Activated naive CD8-positive, alpha-beta T cell treated with anti-CD3 and anti-CD28 coated beads for 36 hours (primary cell): ENCODE measurements at places on chromosomes 3 and 15. TPM values are rescaled to one million over a fixed set of nuclear protein-coding genes. Genes with fewer than 3 reads are reported as not detected.

DNA sequence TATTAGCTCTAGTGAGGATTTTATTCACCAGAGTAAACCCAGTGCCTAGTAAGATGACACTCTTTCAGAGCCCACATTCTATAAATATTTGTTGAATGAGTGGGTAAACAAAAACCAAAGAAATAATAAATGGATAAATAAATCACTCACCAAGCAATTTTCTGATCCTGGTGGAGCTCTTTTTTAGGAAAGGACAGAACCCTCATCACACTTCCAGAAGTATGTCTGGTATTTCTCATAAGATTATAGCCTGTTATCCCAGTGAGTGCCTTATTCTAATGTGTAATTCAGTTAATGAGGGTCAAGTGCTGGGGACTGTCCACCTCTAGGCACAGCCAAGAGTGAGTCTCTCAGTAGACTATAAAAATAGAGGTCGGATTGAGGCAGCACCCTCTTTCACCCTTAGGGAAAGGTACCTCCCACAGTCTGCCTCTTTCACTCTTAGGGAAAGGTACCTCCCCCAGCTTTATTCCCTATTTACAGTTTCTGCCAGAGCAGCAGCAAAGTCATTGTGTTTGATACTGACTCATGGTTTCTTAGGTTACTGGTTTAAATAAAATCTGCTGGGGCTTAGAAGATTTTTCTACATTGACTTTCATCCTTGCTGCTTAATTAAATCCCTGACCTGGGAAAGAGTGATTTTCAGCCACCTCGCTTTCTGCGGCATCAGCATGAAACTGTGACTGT, 145.0 kb downstream of the STAC start:
- no peak overlapping the region for H3K27ac ChIP-seq
- H3K27me3 ChIP-seq, result no peaks in the 10 kb centered on the region
- no peak for DNase-seq

DNA sequence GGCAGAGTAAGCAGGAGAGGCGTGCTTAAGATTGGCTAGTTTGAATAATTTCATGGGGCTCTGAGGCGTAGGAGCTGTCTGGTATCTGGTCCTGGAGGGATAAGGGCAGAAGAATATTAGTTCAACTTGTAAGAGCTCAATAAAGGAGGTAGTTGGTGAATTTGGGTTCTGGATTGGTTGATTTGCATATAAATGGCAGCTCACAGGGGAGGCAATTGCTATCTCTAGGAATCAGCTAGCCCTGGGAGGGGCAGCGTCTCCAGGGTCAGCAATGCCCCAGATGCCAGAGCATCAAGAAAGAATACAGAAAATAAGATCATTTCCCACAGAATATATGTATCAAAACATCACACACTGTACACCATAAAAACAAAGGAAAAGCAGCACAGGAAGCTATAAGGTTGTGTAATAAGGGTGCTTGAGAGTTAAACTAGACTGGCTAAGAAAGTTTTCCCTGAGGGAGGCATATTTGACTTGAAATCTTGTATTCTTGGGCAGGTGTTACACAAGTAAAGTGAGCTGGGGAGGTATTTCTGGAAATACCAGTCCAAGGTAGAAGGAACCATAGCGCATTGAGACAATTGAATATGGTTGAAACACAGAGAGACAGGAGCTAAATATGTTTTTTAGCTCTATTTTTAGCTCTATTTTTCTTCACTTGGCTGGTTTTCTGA, 6.1 kb downstream of the MOBP start:
- H3K36me3 ChIP-seq, result no peaks in the 10 kb centered on the region
- H3K4me3 ChIP-seq, result no peak overlapping the region
- H3K27ac ChIP-seq, result no peak overlapping the region
- DNase-seq, result no peak

DNA sequence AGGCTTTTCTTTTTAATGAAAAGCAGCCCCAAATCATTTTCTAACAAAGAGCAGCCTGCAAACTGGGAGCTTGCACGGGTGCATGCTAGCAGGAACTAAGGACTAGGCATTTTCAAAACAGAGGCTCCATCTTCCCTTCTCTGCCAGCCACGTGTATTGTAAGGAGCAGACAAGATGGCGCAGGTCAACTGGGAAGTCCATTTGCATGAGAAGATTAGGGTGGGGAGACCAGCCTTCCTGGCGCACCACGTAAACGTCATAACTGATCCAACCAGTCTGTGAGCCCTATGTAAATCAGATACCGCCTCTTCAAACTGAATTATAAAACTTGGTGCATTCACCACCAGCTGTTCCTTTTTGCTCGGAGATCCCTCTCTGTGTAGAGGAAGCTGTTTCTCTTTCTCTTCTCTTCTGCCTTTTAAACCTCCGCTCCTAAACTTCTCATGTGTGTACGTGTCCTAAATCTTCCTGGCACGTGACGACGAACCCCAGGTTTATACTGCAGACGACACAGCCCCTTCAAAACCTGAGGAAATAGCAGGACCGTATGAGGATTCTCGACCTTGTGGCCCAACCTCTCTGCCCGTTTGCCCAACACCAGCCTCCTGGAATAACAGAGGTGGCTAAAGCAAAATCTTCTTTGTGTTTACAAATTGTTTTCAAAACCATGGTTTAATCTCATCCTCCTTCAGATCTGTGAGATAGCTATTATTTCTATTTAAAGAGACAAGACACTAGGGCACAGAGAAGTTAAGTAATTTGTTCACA, 26.4 kb upstream of the SLC30A4 start:
- H3K4me1 ChIP-seq, result no peaks in the 10 kb centered on the region
- peaks cover 7% of the 10 kb centered on the region for H3K27me3 ChIP-seq
- no peaks in the 10 kb centered on the region for H3K36me3 ChIP-seq

DNA sequence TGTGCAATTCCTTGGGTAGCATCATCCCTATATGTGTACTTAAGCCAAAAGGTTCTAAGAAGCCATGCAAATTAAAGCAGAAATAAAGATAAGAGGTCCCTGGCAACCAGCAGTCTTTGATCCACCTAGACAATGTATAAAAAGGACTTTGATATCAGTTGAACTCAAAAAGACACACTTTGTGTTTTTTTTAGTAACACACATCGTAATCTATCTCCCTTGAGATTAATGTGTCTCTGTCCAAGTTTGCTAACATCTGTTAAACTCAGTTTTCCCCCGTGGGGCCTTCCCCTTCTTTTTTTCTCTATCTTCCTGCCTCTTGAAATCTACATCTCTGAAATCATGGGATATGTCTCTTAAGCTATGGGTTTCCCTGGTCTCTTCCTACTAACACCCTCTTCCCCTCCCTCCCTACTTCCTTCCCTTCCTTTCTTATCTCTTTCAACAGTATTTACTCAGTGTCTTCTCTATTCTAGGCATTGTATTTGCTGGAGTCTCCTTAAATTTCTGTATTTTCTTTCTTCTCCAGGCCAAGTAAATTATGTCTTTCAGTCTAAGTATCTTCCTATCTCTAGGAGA, 27.7 kb downstream of the ALDH1A2 start:
- no peaks in the 10 kb centered on the region for H3K36me3 ChIP-seq
- DNase-seq, result no peak
- no peaks in the 10 kb centered on the region for H3K4me1 ChIP-seq
- H3K27ac ChIP-seq, result no peak overlapping the region
- peaks cover 20% of the 10 kb centered on the region for H3K27me3 ChIP-seq

GRCh38 chr3:160403796-160404470, 4.5 kb downstream of the SMC4 start:
- peaks cover 28% of the 10 kb centered on the region for H3K27me3 ChIP-seq
- no peak for DNase-seq
- H3K27ac ChIP-seq, result peak overlapping the region; percentile 42
- H3K4me1 ChIP-seq, result peaks cover 27% of the 10 kb centered on the region
- peak overlapping the region; percentile 30 for H3K4me3 ChIP-seq
- H3K36me3 ChIP-seq, result peaks cover 45% of the 10 kb centered on the region

DNA sequence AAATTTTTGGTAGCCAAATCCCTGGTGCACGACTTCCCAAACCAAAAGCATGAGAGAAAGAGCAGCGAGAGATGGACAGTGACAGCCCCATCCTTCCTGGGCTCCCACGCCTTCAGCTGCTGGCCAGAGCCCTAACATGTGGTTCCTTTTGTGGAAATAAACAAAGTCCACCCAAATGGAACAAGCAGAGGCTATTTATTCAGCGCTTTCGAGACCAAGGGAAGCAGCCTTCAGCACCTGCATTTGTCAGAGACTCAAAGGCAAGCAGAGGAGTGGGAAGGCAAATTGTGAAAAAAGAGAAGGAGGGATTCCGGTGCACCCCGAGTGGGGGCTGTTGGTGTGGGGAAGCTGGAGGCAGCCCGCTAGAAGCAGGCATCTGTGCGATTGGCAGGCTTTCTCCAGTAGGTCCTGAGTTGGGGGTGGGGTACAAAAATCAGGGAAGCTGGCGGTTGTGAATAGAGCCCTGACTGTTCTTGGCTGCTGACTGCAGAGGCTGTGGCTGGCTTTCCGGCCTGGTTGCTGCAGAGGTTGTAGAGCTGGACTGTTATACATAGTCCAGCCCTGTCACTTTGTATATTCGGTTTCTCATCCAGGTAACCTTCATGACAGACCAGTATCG, 427.2 kb downstream of the OCA2 start:
- H3K36me3 ChIP-seq, result no peaks in the 10 kb centered on the region
- H3K27ac ChIP-seq, result no peak overlapping the region
- no peak overlapping the region for H3K4me3 ChIP-seq

CAMK2N2 gene
- total RNA-seq, result not detected

RHOV gene
- 0.45 TPM for total RNA-seq
